OCI-M1 (cell line): ENCODE measurements at places on chromosomes 11 and 22.
A peak's percentile ranks its signal among the peaks of the same experiment; 100 is the strongest.

GRCh38 chr11:60592601-60593000 lies 77.4 kb downstream of the MS4A13 start:
- DNase-seq = no peak

- DNase-seq = no peak
Observed at GRCh38 chr11:32087597-32087996, 3.3 kb upstream of the RCN1 start.

GRCh38 chr11:44949160-44950030 lies 1.3 kb downstream of the TP53I11 start:
- no peak for DNase-seq

- no peak for DNase-seq
Observed at GRCh38 chr11:76149713-76150112, 56.6 kb downstream of the WNT11 start.

DNA sequence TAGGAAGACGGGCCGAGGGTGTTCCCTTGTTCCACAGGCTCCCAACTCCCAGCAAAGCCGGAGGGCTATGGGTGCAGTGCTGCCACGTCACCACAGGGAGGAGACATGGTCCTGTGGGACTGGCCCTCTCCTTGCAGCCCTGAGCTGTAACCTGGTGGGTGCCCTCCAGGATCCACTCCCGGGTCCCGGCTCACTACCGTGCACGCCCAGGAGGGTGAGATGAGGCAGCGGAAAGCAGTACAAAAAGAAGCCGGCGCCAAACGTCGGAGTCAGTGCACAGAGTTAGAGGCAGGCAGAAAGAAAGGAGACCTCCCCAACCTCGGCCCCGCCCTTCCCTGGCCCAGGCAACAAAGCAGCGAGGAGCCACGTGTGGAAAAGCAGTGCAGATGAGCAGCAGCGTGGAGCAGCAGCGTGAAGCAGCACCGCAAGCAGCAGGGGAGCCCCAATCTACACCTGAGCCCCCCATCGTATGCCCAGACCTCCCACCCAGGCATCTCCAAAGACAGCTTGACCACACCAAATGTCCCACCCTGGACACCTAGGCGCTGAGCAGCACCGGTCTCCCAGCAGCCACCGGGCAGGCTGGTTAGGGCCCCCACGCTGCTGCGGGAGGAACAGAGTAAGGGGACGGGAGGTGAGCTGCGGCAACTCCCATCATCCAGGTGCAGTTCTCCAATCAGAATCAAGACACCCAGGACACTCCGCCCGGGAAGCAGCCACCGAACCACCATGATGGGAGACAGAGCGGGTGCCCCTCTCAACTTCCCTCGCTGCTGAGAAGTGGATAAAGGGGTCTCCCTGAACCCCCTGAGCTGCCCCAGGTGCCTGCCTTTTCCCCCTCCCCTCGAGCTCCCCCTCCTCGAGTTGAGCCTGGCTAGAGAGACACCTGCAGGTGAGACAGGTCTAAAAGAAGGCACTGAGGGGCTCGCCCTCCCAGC lies 28.8 kb downstream of the IGSF9B start:
- peak; percentile 83 for DNase-seq

DNA sequence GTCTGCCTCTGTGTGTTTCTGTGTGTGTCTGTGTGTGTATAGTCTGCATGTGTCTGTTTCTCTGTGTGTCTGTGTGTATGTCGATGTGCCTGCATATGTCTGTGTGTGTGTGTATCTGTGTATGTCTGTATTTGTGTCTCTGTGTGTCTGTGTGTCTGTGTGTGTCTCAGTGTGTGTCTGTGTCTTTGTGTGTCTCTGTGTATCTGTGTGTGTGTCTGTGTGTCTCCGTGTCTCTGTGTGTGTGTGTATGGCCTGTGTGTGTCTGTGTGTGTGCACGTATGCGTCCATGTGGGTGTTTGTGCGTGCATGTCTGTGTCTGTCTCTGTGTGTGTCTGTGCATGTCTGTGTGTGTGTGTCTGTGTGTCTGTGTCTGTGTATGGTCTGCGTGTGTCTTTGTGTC lies 439 bp downstream of the SNX32 start:
- no peak for DNase-seq

GRCh38 chr22:19827341-19828034 lies 27.2 kb downstream of the GNB1L start:
- no peak for DNase-seq

DNA sequence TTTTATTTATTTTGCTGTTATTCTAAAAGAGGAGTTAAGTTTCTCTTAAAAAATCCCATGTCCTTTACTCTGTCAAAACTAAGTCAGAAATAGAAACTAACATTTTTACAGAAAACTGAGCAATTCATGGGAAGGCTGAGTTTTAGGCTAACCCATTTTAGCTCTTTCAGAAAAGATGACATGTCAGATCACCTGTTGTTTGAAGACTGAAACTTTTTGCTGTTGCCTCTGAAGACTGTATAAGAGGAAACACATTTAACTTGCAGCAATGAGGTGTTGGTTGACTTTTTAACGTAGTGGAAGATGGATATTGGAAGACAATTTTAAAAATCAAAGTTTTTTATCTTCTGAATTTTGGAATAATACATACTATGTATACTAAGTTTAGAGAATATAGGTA lies 115.4 kb downstream of the METTL15 start:
- DNase-seq = no peak

DNA sequence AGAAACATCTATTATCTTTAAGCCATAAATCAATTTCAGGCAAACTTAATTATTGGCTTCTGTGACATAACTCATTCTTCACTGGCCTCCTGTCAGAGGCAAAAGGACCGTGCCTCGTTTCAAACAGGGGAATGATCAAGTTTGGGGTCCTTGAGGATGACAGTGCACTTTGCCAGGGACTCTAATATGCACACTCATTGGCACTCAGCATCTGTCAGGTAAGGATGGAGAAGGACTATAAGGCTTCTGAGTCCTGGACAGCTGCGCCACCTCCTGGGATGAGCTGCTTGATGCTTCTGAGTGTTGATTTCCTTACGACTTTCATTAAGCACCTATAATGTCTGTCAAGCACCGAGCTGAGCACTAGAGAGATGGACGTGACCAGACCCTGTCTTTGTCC lies 20.2 kb downstream of the BPIFC start:
- DNase-seq = peak; percentile 31
